EL (cell line): ENCODE measurements at places on chromosomes 11 and 22.

DNA sequence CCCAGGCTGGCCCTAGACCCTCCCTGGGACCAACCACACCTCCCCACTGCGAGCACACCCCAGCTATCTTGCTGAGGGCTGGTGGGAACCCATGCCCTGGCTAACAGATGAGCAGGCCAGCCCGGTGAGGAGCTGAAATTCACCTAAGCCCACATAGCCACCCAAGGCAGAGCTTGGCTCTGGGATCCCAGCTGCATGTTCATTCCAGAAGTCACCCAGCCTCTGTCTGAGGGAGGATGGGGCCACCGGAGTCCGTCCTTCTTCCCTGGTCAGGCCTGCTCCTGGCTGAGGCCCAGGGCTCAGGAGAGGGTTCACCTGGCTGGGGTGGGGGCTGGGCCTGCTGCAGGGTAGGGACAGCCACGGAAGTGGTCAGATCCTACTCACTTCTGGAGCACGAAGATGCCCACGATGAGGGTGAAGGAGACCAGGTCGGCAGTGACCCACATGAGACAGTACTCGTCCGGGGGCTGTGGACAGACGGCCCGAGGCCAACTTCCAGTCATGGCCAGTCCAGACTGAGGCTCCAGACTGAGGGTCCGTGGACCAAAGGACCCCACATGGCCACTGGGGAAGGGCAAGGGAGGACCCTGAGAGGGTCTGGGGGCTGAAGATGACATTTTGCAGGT lies 6.6 kb upstream of the KLHL35 start:
- no peak for DNase-seq

DNA sequence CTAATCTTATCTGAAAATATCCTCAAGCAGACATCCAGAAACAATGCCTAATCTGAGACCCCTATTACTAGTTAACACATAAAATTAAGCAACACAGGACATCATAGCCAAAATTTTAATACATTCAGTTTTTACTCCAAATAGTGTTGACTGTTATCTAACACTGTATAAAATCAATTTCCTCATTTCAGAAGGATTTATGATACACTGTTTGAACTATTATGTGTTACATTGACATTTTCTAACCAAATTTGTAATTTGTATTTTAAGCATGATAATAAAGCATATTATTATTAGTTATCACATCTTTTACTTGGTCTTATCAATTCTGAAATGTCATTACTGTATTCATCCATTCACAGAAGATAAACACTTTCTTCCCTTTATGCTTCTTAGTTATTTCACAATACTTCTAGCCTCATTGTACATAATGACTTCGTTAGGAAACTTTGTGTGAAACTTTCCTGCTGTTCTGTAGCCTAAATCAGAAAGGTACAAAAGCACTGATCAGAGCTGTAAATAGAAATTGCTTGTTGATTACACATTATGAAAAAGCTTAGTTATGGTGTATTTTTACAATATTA lies 1248.9 kb downstream of the JRKL start:
- no peak for DNase-seq

- DNase-seq = no peak
These were observed 5.3 kb downstream of the BDNF start for GRCh38 chr11:27694992-27695391.

GRCh38 chr11:2728663-2729332 lies 29.0 kb upstream of the KCNQ1OT1 start:
- no peak for DNase-seq

GRCh38 chr11:68959465-68960293 lies 21.1 kb downstream of the MRGPRD start:
- no peak for DNase-seq

DNA sequence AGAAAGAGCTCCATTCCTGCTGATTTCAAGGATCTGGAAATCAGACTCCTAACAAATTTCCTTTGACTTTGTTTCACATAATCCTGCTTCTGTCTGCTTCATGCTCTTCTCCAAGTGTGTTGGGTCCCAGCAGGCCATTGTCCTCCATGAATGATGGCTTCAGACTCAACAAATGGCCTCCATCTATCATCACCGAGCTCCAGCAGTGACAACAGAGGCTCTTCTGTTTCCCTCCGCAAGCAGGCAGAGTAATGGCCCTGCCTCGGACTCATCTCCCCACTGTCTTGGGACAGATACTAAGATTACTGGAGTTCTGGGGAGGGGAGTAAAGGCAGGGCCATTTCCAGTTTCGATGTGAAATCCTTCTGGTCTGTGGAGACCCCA lies 127.3 kb downstream of the TENM4 start:
- DNase-seq = no peak

DNA sequence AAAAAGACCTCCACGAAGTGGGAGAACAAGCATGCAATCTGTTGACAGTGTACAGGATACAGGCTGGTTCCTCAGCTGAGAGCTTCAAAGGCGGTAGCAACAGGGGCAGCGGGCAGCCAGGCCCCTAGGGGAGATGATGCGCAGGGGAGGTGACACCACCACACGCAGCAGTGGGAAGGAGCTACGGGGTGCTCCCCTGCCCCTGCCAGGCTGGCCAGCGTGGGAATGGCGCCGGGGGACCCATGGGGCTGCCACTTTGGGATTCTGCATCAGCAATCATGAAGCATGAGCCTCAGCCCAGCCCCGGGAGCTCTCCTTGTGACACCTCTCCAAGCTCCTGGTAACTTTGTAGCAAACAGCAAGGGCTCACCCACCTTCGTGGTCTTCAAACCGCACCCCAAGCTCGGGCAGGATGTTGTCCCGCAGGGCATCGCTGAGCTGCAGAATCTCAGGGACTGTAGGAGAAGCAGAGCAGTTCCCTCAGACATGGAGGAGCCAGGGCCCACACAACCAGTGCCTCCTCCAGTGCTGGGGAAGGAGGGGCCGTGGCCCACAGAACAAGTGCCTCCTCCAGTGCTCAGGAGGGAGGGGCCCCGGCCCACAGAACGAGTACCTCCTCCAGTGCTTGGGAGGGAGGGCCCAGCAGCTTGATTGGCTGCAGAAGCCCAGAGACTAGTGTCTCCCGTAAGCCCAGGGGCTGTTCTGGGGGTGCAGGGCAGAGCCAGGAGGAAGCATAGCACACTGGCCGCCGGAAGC lies 14.6 kb upstream of the NAP1L4 start:
- DNase-seq = no peak

DNA sequence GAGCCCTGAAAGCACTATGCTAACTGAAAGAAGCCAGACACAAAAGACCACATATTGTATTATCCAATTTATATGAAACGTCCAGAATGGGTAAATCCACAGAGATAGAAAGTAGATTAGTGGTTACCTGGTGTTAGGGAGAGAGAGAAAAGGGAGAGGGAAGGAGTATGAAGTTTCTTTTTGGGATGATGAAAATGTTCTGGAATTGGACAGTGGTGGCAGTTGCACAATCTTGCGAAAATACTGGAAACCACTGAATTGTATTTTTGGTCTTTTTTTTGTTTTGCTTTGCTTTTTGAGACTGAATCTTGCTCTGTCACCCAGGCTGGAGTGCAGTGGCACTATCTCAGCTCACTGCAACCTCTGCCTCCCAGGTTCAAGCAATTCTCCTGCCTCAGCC lies 63.5 kb downstream of the MRTFA start:
- no peak for DNase-seq

DNA sequence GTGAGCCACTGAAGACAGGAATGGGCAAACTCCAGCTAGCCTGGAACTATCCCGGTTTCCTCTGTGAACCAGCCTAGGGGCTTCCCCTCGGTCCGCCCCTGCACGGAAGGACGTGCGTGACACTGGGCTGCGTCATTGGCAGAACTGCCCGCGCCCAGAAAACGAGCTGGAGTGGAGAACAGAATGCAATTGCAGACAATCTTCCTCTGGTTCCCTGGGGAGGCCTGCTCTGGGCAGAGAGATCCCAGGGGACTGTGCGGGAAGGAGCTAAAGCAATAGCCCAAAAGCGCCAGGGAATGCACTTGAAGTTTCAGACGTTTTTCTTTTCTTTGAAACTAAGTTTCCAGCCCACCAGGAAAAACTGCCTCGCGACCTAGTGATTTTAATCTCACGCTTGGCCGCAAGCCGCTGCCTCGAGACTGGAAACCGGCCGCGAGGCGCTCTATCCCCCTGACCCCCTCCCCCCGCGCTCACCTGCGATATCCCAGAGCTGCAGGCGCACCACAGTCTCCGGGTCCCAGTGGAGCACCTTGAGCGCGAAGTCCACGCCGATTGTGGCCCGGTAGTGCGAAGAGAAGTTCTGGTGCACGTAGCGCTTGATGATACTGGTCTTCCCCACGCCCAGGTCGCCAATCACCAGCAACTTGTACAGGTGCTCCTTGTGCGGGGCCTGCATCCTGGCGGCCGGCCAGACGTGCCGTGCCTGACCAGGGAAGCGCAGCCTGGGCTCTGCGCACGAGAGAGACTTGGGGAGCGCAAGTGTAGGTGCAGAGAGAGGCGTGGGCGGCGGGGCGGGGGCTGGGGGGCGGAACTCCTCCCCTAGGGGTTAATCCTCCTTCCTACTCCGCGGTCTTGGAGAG lies at the start of gene RAB38:
Gene RAB38, minus strand, starts transcription at position 735 of the 860 bp plus-strand sequence. Its CDS starts 59 bp downstream, at position 676.
- peak; percentile 88 for DNase-seq

- no peak for DNase-seq
These were observed 3.8 kb downstream of the RIC8A start for GRCh38 chr11:211295-211694.

DNA sequence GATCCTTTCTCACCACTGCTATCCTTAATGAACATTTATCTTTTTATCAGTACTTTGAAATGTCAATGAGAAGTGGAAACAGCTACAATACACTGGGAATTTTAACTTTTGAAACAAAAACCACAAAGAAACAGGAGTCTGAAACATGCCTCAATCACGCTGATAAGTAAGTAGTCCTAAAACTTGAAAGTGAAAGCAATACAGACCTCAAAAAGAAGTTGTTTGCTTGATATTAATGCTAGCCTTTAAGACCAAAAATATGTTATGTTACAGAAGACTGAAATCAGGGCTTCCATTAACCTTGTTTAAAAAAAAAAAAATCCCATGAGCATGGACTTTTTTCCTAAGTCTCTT lies 21.3 kb downstream of the PHF21A start:
- peak; percentile 30 for DNase-seq

DNA sequence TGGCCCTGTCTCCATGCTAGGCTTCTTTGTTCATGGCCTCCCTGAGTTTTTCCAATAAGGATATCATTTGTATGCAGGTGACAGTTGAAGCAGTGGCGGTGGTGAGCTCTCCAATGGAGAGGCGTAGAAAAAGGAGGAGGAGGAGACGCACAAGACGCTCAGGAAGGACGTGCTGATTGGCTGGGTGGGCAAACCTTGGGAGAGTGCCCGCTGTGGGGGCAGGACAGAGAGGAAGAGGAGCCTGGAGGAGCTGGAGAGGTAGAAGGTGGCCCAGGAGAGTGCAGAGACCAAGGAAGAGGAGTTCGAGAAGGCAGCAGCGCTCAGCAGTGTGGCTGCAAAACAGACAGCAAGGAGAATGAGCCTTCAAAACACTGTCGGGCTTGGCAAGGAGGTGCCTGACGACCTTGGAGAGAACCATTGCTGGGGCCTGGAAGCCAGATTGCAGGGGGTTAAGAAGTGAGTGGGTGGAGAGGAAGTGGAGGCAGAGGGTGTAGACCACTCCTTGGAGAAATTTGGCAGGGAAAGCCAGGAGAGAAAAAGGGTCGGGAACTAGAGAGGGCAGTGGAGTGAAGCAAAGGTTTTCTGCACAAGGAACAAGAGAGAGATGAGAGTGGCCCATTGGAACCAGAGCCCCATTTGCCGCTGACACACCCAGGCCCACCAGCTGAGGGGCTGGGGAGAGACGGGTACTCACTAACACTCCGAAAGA lies 7.5 kb downstream of the CLCF1 start:
- DNase-seq = no peak

DNA sequence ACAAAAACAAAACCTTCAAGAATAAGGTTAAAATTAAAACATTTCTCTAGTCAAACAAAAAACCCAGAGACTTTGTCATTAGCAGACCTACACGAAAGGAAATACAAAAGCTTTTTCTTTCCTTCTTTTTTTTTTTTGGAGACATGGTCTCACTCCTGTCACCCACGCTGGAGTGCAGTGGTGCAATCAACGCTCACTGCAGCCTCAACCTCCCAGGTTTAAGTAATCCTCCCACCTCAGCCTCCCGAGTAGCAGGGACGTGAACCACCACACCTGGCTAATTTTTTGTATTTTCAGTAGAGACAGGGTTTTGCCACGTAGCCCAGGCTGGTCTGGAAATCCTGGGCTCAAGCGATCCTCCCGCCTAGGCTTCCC lies 30.5 kb downstream of the PLA2G6 start:
- no peak for DNase-seq

GRCh38 chr11:123797114-123797513 lies 9.0 kb downstream of the OR6M1 start:
- no peak for DNase-seq

DNA sequence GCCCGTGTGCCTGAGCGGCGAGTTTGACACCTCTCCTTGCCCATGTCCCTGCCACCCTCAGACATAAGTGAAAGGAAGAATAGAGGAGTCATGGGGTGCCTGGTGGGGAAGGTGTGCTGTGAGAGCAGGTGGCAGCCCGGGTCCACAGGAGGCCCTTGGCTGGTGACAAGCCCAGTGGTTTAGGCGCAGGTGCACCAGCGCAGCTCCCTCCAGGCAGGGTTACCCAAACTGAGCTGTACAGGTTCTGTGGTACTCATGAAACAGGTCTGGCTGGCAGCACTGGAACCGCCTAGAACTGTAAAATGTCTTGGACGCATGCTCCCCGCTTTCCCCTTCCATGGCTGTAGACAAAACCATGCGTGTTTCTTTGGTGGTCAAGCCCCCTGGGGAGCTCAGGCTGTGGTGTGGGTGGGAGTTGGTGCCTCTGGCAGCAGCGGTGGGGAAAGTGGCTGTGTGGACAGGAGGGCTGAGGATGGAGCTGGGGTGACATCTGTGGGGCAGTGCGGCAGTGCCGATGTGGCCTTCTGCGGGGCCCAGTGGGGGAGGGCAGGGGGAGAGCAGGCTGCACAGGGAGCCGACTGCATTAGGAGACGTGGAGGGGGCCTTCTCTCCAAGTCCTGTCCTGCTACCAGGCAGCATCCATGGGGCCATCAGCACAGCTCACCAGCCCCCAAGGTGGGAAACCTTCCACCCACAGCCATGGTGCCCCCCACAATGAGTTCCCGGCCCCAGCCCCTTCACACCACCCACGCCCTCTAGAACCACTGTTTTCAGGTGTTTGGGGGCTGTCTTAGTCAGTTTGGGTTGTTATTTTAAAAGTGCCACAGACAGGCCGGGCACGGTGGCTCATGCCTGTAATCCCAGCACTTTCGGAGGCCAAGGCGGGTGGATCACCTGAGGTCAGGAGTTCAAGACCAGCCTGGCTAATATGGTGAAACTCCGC lies 5.6 kb upstream of the GTSE1 start:
- DNase-seq = no peak

DNA sequence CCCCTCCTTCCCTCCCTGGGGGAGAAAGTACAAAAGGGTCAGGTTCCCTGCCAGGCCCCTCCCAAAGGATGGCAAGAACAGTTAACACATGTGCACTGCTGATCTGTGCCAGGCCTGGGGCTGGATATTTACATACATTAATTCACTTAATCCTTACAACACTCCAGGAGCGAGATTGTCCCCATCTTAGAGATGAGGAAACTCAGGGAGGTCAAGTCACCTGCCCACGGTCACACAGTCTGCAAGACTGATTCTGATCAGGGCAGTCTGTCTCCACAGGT lies 36.5 kb downstream of the NECTIN1 start:
- no peak for DNase-seq
